ENCODE measurements at places on chromosomes 4 and X.

GRCh38 chr4:84901173-84901572 is 65.3 kb downstream of the WDFY3 start:
- DNase-seq: no peak

- DNase-seq: no peak
Observed at GRCh38 chrX:46461660-46462191, 83.5 kb downstream of the ZNF674 start.

- DNase-seq: no peak
Observed at GRCh38 chr4:183986971-183987946, 82.2 kb downstream of the STOX2 start.

DNA sequence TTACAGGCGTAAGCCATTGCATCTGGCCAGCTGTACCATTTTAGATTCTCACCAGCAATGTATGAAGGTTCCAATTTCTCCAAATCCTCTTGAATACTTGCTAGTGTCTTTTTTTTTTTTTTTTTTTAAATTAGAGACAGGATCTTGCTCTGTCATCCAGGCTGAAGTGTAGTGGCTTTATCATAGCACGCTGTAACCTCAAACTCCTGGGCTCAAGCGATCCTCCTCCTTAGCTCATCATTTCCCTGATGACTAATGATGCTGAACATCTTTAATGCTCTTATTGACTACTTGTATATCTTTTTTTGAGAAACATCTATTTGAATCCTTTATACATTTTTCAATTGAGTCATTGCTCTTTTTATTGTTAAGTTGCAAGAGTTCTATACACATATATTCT is 40.3 kb downstream of the HDAC8 start:
- no peak for DNase-seq

DNA sequence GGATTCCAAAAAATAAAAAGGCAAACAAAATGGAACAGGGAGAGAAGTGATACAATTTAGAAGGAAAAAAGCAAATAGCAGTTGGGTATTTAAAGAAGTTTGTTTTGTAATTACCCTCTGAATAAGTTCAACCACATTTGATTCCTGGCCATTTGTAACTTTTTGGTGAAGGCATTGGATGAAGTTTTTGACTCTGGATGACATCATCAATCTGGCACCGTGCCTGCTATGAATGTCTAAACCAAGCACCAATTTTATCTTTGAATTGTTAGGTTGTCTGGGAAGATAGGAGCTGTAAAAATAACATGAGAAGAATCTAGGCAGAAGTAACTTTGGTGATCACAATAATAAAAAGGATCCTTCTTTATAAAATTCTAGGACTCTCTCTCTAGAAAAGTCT is 29.5 kb downstream of the TMPRSS11A start:
- DNase-seq: no peak

DNA sequence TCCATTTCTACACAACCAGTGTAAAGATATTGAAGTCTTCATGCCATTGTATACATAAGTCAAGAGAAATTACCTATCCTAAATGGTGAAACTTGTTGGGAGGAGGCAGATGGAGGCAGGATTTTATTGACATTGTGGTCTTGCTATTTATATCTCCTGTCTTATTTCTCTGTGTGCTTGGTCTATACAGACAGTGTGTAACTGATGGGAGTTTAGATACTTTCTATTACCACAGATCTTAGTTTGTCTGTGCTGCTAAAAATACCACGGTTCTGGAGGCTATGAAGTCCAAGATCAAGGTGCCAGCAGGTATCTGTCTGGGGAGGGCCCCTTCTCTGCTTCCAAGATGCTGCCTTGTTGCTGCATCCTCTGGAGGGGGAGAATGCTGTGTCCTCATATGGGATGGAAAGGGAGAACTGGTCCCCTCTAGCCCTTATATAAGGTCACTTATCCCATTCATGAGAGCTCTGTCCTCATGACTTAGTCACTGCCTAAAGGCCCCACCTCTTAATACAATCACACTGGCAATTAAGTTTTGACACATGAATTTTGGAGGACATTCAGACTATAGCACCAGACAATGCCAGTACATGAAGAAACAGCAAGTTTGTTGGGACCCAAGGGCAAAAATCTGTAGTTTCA is 62.4 kb downstream of the SYNPO2 start:
- no peak for DNase-seq

Data from activated gamma-delta T cell (primary cell).